ENCODE measurements at places on chromosomes 2 and 18.

GRCh38 chr2:62195421-62196277 is at the start of gene B3GNT2:
TSS of gene B3GNT2 (plus strand) at chr2:62196115. CDS start at chr2:62222221, 26,106 bp downstream.
- DNase-seq: peak; percentile 75

GRCh38 chr2:28653892-28654662 is 97.6 kb upstream of the PPP1CB start:
- no peak for DNase-seq

DNA sequence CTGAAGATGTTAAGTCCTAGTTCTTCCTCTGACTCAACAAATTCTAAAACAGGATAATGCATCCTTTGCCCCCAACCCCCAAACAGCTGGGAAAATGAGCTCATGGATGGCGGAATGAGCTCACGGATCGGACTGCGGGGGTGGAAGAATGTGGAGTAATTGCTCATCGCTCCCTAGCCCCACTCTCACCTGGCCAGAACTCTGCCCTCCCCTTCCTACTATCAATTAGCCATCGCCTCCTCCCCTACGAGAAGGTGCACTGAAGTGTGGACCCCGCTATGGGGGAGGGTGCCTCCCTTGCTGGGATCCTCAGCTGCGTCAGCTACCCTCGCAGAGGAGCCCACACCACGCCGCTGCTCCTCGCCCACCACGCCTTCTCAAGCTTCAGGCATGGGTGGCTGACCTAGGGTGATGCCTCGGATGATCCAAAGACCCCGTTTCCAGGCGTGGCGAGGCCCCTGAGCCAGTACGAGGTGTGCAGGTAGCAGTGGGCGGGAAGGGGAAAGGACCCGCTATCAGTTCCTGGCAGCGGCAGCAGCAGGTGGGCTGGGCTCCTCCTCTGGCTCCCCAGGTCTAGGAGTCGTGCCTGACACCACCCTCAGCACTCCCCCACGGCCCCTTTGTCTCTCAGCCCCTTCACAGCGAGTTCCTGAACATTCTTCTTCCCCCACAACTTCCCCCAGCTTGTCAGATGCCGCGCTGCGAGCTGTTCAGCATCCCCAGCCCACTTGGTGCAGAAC is 82.1 kb upstream of the POMC start:
- DNase-seq: no peak

GRCh38 chr2:85458601-85459563 is 40.4 kb downstream of the SH2D6 start:
- no peak for DNase-seq

DNA sequence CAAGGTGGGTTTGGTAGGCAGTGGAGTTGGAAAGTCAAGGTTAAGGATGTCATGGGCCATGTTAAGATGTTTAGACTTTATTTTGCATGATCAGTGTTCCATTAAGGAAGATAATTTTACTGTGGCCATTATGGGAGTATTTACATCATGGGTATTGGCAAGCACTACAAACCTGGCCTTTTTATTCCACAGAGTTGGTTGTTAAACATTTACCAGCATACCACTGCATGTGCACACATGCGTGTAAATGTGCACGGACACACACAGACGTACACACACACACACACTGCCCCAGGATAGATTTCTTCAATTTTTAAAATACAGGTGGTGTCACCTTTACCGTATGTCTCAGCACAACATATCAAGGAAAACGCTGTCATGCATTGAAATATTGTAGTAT is 51.4 kb upstream of the ITGA6 start:
- no peak for DNase-seq

- DNase-seq: no peak
Observed at GRCh38 chr2:109117780-109118179, 11.2 kb upstream of the SH3RF3 start.

GRCh38 chr2:179020156-179020750 is 29.7 kb downstream of the CCDC141 start:
- no peak for DNase-seq

- no peak for DNase-seq
Observed at GRCh38 chr2:3641181-3641580, 16.8 kb upstream of the ALLC start.

DNA sequence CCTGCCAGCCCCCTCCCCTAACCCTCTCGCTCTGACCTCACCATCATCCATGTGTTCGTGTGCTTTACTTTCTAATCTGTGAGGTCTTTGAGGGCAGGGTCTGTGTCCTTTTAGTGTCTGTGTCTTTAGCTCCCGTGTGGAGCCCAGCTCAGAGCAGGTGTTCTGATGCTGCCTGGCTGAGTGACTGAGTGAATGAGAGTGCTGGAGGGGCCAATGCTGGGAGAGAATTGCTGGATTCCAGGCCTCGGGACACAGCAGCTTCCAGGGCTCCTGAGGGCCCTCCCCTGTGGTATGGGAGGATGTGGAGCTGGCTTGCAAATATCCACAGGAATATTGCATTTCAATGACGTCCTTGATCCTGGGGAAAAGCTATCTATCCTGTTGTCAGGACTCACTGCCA is 160.6 kb downstream of the ANKRD30B start:
- DNase-seq: no peak

DNA sequence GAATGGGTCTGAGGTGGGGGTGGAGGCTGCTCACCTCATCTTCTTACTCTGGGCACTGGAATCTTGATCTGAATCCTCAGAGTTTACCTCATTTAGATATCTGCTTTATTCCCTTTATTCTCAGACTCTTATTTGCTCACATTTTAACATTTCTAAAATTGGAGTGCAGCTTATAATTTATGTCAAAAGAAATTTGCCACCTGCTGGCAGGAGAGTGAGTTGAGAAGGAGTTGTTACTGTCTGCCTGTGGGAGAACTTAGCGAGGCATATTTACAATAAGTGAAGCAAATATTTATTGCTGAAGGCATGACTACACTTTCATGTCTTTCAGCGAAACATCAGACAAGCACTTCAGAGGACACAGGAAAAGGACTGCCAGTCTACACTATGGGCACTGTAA is 16.4 kb upstream of the KIAA2012 start:
- no peak for DNase-seq

- no peak for DNase-seq
Observed at GRCh38 chr2:20172273-20173055, 52.5 kb downstream of the SDC1 start.
